Inflammatory macrophage treated with lipopolysaccharide for 4 hours (primary cell): ENCODE measurements at places on chromosomes 7 and 10.

GRCh38 chr7:153322991-153323390 lies 563.4 kb downstream of the ACTR3B start:
- DNase-seq: no peak

- no peak for DNase-seq
Measured at GRCh38 chr10:128221807-128222206, 95.6 kb upstream of the MKI67 start.

DNA sequence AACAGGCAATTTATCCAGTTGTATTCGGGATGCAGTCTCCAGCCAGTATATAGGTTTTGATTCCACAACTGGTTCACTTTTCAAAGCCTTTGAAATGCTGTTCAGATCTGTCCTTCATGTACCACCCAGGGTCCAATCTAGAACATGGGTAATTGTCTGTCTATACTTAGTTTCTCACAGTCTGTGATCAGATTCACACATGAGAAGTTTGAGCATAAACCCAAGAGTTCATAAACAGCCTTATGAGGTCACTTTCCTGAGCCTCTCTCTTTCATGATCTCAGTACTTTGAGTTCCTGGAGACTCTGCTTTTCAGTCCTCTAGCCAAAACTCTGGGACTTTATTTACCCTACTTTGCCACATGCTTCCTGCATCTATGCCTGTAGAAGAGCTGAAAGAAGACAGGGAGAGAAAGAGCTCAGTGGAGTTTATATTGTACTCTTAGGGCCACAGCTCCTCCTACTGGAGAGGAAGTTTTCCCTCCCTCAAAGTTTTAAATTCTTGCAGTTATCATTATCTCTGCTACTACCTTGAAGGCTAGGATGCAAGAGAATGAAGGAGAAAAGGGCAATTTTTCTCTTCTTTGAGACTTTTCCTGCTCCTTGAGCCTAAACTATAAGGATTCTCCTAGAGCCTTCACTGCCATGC lies 172.0 kb downstream of the ZEB1 start:
- DNase-seq: peak; percentile 43

DNA sequence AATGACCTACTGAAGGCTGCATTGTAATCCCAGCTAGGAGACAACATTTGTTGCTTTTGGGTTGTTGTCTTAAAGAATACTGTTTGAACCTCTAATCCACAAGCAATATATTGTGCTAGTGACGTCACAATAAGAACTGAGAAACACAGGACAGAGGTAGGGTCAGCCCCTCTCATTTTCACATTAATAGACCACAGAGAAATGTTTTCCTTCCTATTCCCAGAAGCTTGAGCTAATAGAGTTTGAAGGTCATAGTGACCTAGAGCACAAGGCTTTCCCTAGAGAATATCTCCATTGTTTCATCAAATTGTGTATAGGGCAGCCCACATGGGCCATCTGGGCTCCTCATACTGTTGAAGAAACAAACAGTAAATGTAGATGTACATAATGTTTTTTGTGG lies 300.9 kb upstream of the AKR1E2 start:
- no peak for DNase-seq

DNA sequence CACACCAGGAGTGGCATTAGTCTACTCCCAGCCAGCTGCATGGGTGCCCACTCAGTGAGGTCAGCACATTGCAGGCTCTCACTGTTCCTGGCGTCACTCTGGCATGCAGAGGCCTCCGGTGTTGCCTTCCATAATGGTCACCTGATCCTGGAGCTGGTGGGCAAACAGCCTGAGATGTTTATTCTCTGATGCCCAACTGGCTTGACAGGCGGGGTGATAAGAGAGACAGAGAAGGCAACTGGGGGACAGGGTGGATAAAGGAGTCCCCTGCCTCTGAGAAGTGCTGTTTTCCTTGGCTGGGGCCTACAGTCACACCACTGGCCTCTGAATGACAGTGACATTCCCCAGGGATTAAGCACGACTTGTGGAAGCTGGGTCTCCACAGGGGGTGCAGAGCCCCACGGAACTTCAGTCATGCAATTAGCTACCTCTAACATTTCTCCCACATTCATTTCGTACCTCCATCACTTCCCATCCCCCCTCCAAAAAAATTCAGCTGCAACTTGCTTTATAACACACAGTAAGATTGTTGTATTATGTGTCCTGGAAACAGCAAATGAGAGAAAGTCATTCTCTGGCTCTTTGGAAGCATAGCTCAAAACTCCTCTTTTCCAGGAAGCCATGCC lies 7.1 kb upstream of the RBM20 start:
- no peak for DNase-seq

- DNase-seq: peak; percentile 38
Measured at GRCh38 chr7:74256491-74257408, 2.6 kb upstream of the RFC2 start.

DNA sequence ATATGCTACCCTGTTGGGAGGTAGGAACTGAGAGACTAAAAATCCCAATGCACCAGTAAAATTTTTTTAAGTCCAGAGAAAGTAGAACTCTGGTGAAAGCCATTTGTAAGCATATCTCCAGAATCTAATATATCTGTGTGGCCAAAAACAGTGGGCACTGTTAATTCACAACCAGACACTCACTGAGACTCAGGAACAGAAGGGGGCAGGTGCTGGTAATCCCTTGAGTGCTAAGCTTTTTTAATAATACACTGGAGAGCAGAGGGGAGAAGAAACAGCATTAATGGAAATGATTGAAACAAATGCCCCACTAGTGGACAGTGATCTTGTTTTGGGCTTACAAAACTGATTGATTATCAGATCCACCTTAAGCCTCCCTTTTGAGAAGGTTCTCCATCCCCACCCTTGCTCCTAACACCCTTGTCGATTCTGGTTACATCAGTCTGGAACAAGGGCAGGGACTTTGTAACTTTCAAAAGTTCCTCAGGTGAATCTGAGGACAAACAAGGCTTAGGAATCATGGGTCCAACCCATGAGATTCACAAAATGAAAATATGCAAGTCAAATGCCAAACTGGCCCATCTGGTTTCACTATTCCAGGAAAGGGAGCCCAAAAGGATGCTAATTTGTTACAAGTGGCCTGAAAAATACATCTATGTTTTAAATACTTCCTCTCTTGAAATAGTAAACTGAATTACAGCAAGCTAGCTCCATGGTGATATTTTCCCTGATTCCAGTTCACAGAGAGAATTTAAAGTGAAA lies 29.7 kb downstream of the PLXNA4 start:
- DNase-seq: no peak
